CD4-positive, alpha-beta T cell (primary cell): ENCODE measurements at places on chromosomes 1 and 21. TPM values are rescaled to one million over a fixed set of nuclear protein-coding genes. Genes with fewer than 3 reads are reported as not detected.

DNA sequence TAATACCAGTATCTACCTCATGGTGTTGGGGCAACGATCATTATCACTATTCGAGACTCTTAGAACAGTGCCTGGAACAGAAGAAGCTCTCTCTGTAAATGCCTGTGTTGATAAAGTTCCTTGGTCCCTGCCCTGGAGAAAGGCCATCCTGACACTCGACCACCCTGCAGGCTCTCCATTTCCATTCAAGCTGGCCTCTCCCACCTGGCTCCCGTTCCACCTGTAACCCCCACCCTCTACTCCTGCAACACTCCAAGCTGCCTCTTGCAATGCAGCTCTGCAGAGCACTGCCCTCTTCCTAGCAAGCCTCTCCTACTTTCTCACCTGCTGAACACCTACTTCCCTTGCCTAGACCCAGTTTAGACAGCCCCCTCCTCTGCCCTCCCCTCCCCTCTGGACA lies 6.1 kb downstream of the SPOCD1 start:
- H3K27ac ChIP-seq: no peak overlapping the region
- no peaks in the 10 kb centered on the region for H3K36me3 ChIP-seq
- no peaks in the 10 kb centered on the region for H3K27me3 ChIP-seq
- H3K4me3 ChIP-seq: no peak overlapping the region
- H3K4me1 ChIP-seq: no peaks in the 10 kb centered on the region

- H3K4me3 ChIP-seq: no peak overlapping the region
- H3K27ac ChIP-seq: no peak overlapping the region
- DNase-seq: no peak
Measured at GRCh38 chr1:89545264-89546038, 20.8 kb downstream of the LRRC8B start.

- no peaks in the 10 kb centered on the region for H3K27me3 ChIP-seq
- no peak for DNase-seq
- peak overlapping the region; percentile 9 for H3K27ac ChIP-seq
- peaks cover 15% of the 10 kb centered on the region for H3K36me3 ChIP-seq
- no peak overlapping the region for H3K4me3 ChIP-seq
Measured at GRCh38 chr21:37245151-37245550, 22.0 kb downstream of the VPS26C start.

- DNase-seq: no peak
- H3K36me3 ChIP-seq: no peaks in the 10 kb centered on the region
- H3K27ac ChIP-seq: no peak overlapping the region
- no peaks in the 10 kb centered on the region for H3K27me3 ChIP-seq
- H3K4me3 ChIP-seq: no peak overlapping the region
Measured at GRCh38 chr1:33228935-33229487, 27.3 kb upstream of the ZNF362 start.

The ZBTB8A gene
- total RNA-seq: not detected

- no peak overlapping the region for H3K27ac ChIP-seq
- DNase-seq: no peak
- H3K4me3 ChIP-seq: no peak overlapping the region
- H3K36me3 ChIP-seq: no peaks in the 10 kb centered on the region
- no peaks in the 10 kb centered on the region for H3K4me1 ChIP-seq
Measured at GRCh38 chr1:33443705-33444180, 12.8 kb upstream of the PHC2 start.

The OLFML2B gene
- total RNA-seq: not detected

The RPE65 gene
- total RNA-seq: not detected

The GBP6 gene
- 0.08 TPM for total RNA-seq

The MYBPH gene
- not detected for total RNA-seq

DNA sequence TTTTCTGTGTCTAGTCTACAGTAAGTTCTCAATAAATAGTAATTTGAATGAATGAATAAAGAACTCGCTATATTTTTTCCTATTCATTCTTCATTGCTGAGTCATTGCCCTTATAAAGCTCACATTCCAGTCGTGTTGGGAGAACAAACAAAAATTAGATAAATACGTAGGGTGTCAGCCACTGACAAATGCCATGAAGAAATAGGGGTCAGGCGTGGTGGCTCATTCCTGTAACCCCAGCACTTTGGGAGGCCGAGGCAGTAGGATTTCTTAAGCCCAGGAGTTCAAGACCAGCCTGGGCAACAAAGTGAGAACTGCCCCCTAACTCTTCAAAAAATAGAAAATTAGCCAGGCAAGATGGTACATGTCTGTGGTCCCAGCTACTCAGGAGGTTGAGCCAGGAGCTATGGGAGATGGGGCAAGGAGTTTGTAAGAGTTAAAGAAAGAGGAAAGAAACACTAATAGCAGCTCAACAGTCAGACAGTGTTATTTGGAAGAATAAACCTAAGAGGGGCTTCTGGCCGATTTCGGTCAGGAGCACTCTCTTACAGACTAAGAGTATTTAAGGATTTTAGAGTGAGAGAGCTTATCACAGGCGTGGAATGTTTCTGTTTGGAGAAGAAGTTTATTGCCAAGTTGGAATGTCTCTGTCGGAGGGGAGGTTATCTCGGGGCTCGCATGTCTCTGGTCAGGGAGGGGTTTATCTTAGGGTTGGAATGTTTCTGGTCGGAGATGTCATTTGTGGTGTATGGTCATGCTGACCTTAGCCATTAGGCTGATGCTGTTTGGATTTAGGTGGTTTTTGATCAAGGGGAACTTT lies 1.8 kb upstream of the CHML start:
- H3K4me3 ChIP-seq: no peak overlapping the region
- no peak for DNase-seq
- H3K27ac ChIP-seq: no peak overlapping the region
- no peaks in the 10 kb centered on the region for H3K27me3 ChIP-seq
- peaks cover 17% of the 10 kb centered on the region for H3K4me1 ChIP-seq

DNA sequence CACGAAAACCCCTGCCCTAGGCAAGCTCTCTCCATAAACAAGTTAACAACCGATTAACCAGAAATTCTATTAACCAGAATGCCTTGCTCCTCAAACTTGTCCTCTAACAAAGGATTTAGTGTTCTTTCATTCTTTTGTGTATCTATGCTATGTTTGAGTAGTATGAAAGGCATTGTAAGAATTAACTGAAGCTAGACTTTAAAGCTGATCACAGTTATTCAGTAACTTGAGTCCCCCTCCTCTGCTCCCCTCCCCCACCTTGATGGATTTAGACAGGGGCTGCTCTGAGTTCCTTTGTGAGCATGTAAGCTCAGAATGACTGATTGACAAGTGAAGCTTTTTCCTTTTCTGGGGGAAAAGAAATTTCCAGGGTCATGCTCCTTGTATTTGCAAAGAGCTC lies 257.6 kb downstream of the TTLL7 start:
- no peak overlapping the region for H3K27ac ChIP-seq
- no peak overlapping the region for H3K4me3 ChIP-seq
- H3K36me3 ChIP-seq: no peaks in the 10 kb centered on the region
- H3K27me3 ChIP-seq: no peaks in the 10 kb centered on the region
- DNase-seq: no peak
- no peaks in the 10 kb centered on the region for H3K4me1 ChIP-seq

The CHODL gene
- not detected for total RNA-seq

- H3K27me3 ChIP-seq: no peaks in the 10 kb centered on the region
- no peak overlapping the region for H3K4me3 ChIP-seq
- peak overlapping the region; percentile 33 for H3K27ac ChIP-seq
- H3K36me3 ChIP-seq: peaks cover 58% of the 10 kb centered on the region
Measured at GRCh38 chr1:35452106-35452774, 105.0 kb downstream of the KIAA0319L start.

DNA sequence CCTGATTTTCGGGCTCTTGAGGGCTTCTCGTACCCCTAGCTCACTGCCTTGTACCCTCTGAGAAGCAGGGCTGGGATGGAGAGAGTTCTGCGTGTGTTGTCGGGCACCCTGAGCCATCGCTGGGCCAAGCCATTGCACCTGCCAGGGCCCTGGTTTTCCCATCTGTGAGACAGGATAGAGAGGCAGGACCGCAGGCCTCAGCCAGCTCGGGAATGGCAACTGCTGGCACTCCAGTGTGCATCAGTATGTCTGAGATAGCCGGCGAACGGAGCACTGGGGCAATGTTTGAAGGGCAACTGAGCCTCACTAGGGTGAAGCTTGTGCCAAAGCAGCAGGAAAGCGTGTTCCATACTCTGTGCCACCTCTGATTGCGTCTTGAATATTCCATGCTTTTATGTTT lies 66.9 kb downstream of the TENT5C start:
- peaks cover 15% of the 10 kb centered on the region for H3K4me1 ChIP-seq
- H3K27me3 ChIP-seq: no peaks in the 10 kb centered on the region
- H3K4me3 ChIP-seq: no peak overlapping the region
- no peaks in the 10 kb centered on the region for H3K36me3 ChIP-seq
- no peak for DNase-seq

The LRRC7 gene
- total RNA-seq: 0.14 TPM

DNA sequence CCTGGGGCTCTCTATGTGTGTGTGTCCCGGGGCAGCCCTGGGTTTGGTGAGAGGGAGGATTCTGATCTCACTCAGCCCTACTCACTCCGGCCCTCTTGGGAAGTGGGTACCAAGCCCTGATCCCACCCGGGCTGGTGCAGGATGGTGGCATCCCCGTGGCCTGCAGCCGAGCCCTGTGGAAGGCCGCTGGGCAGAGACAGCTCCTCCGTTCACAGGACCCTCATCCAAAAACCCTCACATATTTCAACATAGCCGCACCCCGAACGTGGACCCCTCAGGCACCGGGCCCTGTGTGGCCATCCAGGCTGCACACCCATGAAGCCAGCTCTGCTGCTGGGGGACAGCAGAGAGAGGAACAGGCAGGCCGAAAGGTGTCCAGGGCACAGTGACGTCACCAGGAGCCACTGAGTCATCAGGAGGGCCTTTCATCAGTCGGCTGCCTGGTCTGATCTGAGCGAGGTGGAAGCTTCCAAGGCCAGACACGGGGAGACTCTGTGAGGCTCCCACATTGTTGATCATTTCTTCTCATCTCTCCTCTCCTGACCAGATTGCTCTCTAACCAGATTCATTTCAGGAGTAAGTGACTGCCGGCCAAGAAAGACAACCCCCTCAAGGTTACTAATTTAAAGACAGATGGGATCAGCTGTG lies 16.2 kb upstream of the GPR157 start:
- H3K27ac ChIP-seq: no peak overlapping the region
- DNase-seq: peak; percentile 12
- H3K36me3 ChIP-seq: no peaks in the 10 kb centered on the region
- H3K4me3 ChIP-seq: no peak overlapping the region
- no peaks in the 10 kb centered on the region for H3K27me3 ChIP-seq

DNA sequence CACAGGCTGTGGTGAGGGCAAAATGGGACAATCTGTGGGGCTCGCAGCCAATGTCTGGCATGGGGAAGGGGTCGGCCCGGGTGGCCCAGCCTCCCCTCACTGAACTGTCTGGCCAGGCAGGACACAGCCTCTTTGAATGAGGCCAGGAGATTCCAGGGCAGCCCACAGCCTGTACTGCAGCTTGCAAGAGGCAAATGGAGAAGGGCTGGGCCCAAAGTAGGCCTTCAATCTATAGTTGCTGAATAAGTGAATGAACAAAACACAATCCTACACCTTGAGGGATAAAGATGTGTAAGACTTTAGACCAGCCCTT lies 23.2 kb downstream of the SLC27A3 start:
- H3K27ac ChIP-seq: no peak overlapping the region
- H3K4me3 ChIP-seq: no peak overlapping the region
- DNase-seq: no peak
- H3K36me3 ChIP-seq: peaks cover 3% of the 10 kb centered on the region

DNA sequence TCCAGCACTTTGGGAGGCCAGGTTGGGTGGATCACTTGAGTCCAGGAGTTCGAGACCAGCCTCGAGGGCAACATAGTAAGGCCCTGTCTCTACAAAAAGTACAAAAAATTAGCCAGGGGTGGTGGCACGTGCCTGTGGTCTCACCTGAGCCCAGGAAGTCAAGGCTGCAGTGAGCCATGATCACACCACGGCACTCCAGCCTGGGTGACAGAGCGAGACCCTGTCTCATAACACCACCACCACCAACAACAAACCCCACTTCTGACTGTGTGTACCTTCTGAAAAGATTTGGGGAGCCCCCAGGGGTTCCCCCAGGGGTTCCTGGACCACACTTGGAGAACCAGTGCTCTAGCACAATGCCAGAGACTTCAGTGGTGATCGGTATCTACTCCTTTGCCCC lies 29.9 kb downstream of the NUAK2 start:
- no peaks in the 10 kb centered on the region for H3K27me3 ChIP-seq
- H3K4me3 ChIP-seq: no peak overlapping the region
- no peak for DNase-seq
- no peaks in the 10 kb centered on the region for H3K36me3 ChIP-seq

DNA sequence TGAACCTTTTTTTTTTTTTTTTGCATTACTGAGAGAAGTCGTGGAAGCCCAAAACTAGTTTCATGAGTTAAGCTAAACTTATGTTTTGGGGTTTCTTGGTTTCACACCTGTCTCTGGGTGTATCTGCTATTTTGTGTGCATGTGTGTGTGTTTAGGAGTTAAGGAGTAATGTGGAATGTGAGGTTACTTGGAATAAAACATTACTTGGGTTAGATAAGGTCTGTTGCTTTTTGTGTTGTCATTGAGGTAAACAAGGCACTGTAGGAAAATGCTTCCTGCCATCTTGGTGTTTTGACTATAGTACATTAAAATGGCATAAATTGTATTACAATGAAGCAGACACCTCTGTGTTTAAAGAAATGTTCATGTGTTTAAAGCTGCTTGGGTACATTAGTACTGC lies 2.9 kb downstream of the TENT5C start:
- no peak overlapping the region for H3K27ac ChIP-seq

DNA sequence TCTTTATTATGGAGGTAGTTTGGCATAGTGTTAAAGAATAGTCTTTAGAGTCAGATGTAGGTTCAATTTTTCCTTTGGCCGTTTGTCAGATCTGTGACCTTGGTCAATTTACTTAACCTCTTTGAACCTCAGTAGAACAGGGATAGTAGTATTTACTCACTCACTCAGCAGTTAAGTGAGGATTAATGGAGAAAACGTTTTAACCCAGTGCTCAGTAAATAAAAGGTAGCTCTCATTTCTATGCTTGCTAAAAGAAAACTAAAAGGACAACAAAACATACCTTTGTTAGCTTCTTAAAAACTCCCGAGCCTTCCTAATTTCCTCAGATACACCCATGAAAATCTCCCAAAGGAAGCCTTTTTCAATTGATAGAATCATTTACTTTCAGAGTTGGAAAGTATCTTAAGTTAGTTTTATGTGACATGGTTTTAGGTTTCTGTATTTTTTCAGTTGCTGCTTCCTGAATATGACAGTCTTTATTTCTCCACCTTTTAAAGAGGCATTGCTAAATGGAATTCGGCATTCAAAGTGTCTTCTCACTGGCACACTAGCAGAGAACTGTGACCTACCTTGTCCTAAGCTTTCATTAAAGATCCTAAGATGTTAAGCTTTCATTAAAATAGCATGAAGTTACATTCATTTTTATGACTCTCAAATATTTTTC lies 7.8 kb downstream of the ABCD3 start:
- H3K27me3 ChIP-seq: no peaks in the 10 kb centered on the region
- DNase-seq: no peak

- no peaks in the 10 kb centered on the region for H3K36me3 ChIP-seq
- H3K4me3 ChIP-seq: no peak overlapping the region
- H3K27ac ChIP-seq: no peak overlapping the region
- H3K27me3 ChIP-seq: no peaks in the 10 kb centered on the region
Measured at GRCh38 chr1:95021805-95022643, 50.7 kb downstream of the ALG14 start.
